ENCODE measurements at places on chromosomes 7 and 10.

GRCh38 chr10:17536221-17536620, 81.0 kb downstream of the HACD1 start:
- DNase-seq = no peak

DNA sequence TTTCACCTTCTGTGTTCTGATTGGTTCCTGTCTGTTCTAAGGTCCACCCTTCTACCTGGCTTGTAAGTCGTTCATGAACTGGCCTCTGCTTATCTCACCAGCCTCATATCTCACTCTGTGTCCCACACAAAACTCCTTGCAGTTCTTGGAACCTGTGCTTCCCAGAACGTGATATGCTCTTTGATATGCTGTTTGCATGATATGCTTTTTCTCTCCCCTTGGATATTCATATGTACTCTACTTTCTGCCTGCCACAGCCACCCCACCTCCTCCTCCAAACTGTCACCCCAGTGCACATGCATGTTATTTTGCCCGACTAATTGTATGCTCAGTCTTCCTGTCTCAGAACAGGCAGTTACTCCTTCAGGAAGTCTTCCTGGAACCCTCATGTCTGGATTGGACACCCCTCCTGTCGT, 1.9 kb upstream of the ITPRIP start:
- no peak for DNase-seq

- no peak for DNase-seq
Observed at GRCh38 chr10:17475661-17476060, 21.3 kb upstream of the ST8SIA6 start.

GRCh38 chr7:135761751-135762488, 13.3 kb upstream of the FAM180A start:
- DNase-seq = no peak

DNA sequence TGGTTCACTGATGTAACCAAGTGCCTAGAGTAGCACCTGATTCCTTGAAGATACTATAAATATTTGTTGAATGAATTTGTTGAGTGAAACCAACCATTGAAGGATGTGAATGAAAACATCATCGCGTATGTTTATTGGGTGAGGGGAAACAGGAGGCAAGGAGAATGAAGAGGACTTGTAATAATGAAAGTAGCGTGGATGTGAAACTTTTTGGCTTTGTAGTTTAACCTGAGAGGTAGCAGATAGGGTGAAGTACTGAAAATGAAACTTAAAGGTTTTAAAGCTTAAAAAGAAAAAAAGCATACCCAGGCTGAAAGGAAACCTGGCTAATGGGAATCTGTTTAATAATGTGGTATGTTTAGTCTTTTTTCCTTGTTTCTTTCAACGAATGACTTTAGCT, 5.2 kb downstream of the CCNY start:
- DNase-seq = no peak

DNA sequence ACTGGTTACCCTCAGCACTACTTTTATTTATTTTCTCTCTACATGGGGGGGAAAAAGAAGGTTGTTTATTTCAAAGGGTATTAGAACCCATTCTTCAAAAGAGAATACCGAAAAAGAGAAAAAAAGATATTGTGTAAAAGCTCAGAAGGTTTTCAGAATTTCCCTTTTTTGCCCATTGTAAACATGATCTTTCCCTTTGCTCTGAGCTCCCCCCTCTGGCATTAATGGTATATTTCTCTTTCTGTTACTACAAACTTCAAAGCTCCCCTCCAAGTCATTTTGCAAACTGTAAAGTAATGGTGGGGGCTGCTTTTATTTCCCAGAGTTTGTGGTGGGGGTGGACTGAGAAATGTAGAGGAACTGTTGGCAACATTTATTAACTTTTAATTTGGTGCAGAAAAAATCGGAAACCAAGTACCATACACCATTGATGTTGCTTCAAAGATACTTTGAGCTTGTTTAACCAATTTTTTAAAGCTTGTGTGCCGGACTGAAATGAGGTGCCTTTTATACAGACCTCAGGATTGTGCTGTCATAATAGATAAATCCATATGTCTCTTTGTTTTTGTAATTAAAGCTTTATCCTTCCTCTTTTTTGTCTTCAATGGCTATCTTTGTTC, 181.5 kb downstream of the EXOC4 start:
- DNase-seq = no peak

- DNase-seq = no peak
Observed at GRCh38 chr7:15407910-15408309, 153.9 kb downstream of the AGMO start.

GRCh38 chr10:43904301-43904700, 255.6 kb upstream of the ZNF32 start:
- DNase-seq = no peak

DNA sequence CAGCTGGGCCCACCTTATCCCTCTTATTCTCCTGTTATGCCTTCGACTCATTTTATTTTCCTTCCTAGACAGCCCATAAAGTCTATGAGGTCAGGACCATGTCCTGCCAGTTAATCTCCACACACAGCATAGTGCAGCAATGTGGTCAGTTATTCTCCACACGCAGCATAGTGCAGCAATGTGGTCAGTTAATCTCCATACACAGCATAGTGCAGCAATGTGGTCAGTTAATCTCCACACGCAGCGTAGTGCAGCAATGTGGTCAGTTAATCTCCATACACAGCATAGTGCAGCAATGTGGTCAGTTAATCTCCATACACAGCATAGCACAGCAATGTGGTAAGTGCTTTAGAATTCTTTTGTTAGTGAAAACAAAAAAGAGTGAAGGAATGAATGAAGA, 77.8 kb downstream of the TEX36 start:
- DNase-seq = no peak

DNA sequence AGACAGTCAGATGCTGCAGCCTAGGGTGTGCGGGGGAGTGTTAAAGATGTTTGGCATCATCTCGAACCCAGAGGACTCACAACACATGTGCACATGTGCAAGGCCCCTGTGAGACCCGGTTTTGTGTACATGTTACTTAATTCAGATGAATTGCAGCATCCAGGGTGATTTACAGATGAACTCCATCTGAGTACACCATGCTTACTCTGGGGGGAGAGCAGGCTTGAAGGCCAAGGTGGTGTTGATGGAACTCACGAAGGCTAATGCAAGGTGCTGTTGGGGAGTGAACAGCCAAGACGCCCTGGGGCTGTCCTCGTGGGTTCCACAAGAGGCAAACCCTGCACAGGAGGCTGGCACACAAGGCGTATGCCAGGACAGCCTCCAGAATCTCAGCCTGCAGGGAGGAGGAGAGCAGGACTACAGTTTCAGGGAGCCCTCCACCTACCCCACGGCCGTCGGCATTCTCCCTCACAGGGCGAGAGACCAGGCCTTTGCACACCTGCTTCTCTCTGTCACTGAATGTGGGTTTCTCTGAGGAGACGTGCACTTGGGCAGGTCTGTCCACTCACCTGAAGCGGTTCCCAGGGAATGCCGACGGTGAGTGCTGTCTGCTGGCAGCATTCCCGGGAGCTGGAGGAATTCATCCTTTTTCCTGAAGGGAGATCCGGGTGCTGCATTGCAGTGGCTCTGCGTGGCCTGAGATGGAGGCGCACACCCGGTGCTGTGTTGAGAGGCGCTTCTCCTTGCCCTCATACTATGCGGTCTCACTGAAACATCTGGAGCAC, 178.5 kb upstream of the RNF32 start:
- no peak for DNase-seq

All from T-helper 17 cell (primary cell).